Renal cortical epithelial cell (primary cell): ENCODE measurements at places on chromosomes 3 and 15. TPM values are rescaled to one million over a fixed set of nuclear protein-coding genes. Genes with fewer than 3 reads are reported as not detected.

DNA sequence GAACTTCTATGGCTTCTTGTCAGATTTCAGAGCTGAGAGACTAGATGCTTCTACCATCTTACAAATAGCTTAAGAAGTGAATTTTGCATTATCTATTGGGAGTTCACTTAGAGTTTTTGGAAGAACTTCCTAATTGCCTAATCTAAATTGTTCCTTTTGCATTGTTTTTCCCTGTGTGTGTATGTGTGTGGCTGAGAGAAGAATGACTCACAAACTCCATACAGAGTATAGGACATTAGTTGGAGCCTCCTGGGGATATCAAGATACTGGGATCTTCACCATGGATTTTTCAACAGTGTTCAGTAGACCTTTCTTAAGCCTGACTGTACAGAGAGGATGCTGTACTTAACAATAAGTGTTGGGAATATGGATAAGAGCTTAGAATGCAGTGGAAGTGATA is 10.9 kb downstream of the TLNRD1 start:
- no peak for DNase-seq

- no peak for DNase-seq
Measured at GRCh38 chr15:100308608-100309007, 33.2 kb downstream of the ADAMTS17 start.

GRCh38 chr3:185439745-185440466 is 58.9 kb downstream of the TMEM41A start:
- no peak for DNase-seq

DNA sequence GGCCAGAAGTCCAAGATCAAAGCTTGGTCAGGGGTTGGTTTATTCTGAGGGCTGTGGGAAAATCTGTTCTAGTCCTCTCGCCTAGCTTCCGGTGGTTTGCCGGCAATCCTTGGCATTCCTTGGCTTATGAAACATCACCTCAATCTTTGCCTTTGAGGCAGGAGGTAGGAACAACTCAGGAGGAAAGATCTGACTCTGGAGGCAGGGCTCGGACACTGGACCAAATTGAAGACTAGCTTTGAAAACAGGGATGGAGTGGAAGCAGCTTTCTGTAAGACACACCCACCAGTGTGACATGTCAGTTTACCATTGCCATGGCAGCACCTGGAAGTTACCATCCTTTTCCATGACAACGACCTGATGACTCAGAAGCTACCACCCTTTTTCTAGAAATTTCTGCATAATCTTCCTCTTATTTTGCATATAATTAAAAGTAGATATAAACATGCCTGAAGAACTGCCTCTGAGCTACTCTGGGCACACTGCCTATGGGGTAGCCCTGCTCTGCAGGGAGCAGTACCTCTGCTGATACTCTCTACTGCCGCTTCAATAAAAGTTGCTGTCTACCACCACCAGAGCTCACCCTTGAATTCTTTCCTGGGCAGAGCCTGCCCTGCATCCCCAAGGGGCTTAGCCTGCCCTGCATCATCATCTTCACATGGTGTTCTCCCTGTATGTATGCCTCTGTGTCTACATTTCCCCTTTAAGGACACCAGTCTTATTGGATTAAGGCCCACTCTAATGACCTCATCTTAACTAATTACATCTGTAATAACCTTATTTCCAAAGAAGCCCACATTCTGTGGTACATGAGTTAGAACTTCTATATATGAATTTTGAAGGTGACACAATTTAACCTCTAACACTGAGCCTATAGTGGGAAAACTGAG is 38.3 kb upstream of the TM4SF4 start:
- DNase-seq: peak; percentile 42

Gene PML
- 56.8 and 234 TPM in 2 replicates for total RNA-seq

Gene UBXN7
- total RNA-seq: 13.9 and 31.6 TPM in 2 replicates

GRCh38 chr3:163327086-163327485 is 1751.2 kb downstream of the SI start:
- no peak for DNase-seq

GRCh38 chr15:70236341-70237086 is 138.8 kb upstream of the TLE3 start:
- peak; percentile 72 for DNase-seq

Gene RAB5A
- 87.3 and 105 TPM in 2 replicates for total RNA-seq
